Spleen (tissue), 13 donors: ENCODE measurements at places on chromosomes 16 and 17. TPM values are rescaled to one million over a fixed set of nuclear protein-coding genes. Genes with fewer than 3 reads are reported as not detected.

- no peak for DNase-seq
Measured at GRCh38 chr16:380762-381011, 1.1 kb downstream of the PGAP6 start.

The KRT222 gene
- total RNA-seq, result 10.2 TPM

DNA sequence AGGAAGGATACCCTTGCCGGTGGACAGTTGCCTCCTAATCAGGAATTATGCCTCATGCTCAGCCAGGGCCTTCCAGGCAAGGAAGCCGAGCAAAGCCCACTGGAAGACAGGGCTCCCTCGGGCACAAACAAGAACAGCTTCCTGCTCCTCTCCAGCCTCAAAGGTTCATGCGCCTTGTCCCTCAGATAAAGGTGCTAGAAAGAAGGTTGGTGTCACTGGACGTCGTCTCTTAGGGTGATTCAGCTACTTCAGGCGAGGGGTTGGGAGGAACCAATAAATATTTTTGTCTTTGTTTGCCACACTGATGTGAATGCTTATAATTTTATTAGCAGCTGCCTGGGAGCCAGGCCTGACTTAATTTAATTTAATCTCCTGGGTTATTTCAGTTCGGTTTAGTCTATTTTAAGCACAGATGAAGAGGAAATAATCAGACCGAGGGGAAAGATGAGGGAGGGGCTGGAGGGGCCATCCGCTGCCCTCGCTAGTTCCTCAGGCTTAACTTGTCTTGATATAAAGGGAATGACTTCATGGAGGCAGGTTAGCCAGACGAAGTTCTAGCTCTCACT, 171.8 kb upstream of the CACNG5 start:
- no peak for DNase-seq

DNA sequence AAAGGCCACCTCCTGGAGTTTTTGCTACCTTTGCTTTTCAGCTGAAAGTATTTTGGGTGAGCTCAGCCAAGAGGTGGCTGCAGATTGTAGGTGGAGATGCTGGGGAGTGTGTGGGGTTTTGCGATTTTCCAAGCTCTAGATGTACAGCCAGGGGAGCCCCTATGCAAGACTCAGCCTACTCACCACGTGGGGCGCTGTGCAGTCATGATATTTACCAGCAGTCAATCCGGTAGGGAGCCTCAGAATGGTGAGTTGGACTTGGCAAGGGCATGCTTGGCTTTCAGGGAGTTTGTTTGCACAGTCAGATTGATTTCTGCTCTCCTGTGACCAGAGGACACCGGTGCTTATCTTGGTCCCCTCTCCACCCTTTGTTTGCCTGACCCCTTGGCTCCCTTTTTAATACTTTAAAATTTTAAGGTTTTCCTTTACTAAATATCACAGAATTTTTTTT, 175.3 kb downstream of the UTP18 start:
- no peak for DNase-seq
